CD4-positive, alpha-beta T cell treated with Interleukin-1 beta for 1 hour (primary cell): ENCODE measurements at places on chromosomes 16 and 17.

- no peak for DNase-seq
These were observed 36.9 kb downstream of the ADGRG5 start for GRCh38 chr16:57579361-57579665.

GRCh38 chr17:48961516-48962233 lies 6.7 kb downstream of the GIP start:
- DNase-seq = no peak

DNA sequence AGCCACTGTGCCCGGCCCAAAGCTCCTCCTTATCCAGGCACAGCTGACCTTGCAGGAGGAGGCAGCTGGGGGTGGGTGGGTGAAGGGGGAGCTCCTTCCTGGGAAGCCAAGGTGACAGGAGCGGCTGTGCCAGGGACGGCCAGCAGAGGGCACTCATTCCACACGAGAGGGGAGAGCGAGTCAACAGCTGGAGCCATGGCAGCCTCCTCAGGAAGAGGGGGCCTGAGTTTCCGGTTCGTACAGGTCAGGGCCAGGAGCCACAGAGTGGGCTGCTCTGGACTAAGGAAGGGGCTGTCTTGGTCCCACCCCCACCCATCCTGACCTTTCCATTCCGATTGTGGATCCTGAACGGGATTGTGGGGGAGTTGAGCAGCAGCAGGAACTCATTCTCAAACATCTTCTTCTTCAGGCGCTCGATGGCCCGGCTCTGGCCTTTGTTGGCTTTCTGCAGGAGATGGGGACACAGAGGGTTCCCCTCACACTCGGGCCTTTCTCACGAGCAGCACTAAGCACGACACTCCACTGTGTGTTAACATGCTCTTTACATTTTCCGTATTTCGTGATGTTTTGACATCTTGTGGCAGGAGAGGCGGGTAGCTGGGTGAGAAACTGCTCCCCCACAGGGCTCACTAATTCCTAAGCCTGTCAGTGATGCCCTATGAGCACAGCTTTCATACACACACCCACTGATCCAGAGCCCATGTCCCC lies 61.6 kb downstream of the TIMM22 start:
- DNase-seq = peak; percentile 41

- DNase-seq = peak; percentile 6
These were observed 94.3 kb downstream of the SSH2 start for GRCh38 chr17:29835435-29836351.

DNA sequence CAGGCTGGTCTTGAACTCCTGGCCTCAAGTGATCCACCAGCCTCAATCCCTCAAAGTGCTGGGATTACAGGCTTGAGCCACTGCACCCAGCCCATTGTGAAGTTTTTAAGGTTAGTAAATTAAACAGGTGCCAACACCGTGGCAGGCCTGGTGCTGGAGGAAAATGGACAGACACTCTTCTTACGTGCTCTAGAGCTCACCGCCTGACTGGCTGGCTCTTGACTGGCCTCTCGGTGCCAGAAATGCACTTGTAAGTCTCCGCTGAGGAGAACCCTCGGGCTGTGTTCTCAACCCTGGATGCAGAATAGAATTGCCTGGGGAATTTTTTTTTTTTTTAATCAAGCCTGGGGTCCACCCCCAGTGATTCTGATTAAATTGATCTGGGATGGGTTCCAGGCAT lies 10.3 kb upstream of the HAS3 start:
- no peak for DNase-seq

DNA sequence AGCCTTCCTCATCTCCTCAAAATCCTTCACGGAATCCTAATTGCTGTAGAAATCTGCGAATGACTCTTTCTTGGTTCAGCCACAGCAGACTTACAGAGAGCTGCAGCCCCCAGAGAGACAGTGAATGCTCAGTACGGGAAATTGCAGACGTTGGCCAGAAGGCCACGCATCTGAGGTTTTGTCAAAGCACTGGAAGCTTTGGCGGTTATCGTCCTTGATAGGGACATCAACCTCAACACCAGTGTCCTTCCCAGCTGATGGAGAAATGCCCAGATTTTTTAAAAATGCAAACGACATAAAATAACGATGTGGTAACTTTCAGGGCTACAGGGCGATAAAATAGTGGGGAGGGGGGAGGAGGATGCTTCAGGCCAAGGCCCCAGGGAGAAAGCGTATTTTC lies 166.6 kb upstream of the CIBAR2 start:
- no peak for DNase-seq

DNA sequence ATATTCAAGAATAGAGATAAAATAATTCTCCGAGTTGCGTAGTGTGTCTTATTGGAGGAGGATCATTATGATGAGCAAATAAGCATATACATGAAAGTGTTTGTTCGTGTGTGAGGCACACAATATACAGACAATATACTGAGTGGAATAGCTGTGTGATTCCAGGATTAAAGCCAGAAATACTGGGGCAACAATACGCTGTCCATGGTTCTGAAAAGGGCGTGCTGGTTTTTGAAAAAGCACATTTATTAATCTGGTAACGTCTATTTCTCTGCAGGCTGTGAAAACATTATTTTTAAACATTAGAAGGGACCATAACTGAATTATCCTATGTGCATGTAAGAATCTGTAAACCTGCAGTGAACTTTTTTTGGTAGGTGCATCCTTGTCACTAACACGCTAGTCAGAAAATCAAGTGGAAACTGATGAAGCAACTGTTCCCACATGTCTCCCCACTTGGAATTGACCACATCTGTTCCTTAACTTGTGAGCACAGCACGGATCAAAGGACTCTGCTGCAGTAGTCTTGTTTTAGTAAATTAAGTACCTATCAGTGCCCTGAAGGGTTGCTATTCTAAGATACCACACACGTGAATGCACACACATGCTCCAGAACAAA lies 346.0 kb downstream of the GRIN2A start:
- no peak for DNase-seq

- no peak for DNase-seq
These were observed 21.5 kb downstream of the GFOD2 start for GRCh38 chr16:67697422-67698185.
